CD4-positive, alpha-beta T cell treated with Interleukin-4 for 4 hours (primary cell): ENCODE measurements at places on chromosomes 13 and 19.

DNA sequence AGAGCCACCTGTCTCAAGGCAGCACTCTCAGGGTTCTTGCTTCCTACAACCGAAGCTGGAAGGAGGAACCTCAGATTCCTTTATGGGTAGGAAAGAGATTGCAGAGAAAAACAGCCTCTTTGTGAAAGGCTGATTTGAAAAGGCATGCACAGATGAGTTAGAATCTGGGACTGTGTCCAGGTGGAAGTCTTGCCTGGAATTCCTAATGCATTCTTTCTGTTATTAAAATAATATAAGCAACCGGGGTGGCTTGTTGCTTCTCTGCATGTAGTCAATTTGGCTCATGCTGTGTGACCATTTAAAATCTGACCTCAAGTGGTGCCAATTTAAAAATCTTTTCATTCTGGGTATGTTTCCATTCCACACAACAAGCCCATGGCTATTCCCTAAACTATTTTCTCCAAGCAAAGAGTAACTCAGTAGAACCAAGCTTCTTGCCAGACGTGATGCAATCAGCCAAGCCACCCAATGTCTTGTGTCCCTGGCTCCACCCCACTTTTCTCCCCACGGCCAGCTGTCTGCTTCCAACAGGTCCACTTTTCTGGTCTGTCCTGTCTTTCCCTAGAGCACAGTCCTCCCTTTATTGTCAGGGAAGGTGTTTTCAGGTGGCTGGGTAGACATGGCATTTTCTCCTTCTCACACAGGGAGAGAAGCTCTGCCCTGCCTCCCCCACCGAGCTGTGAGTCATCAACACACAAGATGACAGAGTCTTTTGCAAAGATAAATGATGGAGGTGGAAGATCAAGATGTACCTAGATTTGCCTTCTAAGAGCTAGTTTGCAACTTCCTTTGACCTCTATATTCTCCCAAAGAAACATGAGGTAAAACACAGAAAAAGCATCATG, 394.3 kb downstream of the FOXO1 start:
- peak; percentile 10 for DNase-seq

GRCh38 chr19:42131149-42132029, 857 bp downstream of the POU2F2 start:
- DNase-seq = no peak

GRCh38 chr13:39379118-39379517, 223.9 kb downstream of the LHFPL6 start:
- DNase-seq = no peak

- DNase-seq = no peak
Observed at GRCh38 chr19:10214784-10215183, 16.3 kb downstream of the S1PR2 start.

DNA sequence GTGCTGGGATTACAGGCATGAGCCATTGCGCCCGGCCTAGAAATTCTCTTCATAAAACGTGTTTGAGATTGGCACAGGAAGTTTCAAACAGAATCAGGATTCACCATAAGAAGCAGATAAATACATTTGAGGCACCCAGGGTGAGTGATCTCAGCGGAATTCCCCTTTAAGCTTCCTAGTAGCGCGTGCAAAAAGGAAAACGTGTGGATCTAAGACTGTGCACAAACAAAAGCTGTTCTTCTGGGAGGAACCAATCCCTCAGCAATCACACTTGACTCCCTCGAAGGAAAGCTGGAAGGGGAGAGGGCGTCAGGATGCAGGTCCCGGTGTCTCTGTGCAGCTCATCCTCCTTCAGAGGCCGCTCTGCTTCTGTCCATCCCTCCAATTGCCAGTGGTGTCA, 15.5 kb downstream of the MCF2L start:
- DNase-seq = no peak

DNA sequence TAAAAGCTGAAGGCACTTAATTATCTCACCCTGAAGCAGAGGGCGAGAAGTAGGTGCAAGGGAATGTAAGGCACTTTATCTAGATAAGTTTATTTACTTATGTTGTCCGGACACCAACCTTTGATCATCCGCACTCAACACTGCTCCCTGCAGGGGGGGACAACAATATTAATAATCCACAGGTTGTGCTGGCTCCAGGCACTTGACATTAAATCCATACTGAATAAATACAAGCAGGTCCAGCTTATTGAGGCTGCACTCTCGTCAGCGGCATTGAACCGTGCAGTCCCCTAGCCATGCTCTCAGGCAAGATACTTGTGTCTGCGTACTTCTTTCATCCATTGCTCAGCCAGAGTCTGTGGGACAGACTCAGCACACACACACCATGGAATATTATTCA, 374.5 kb upstream of the NBEA start:
- no peak for DNase-seq

DNA sequence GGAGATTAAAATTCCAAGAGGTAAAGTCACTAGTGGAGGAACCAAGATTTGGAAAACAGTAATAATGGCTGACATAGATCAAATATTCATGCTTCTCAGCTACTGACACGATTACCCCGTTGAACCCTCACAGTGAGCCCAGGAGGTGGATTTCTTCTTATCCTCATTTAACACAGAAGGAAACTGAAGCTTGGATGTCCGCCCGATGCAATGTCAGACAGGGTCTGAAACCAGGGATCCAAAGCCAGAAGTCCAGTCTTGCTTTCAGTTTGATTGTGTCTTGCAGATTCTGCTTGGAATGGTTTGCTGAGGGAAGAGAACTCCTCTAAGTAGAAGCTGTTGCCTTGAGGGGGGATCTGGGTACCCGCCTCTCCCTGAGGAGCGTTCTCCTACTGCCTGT, 404.7 kb downstream of the KCNRG start:
- DNase-seq = no peak

GRCh38 chr19:15337202-15337601, 4.9 kb upstream of the BRD4 start:
- no peak for DNase-seq

GRCh38 chr13:73849292-73849691, 284.9 kb downstream of the KLF12 start:
- peak; percentile 25 for DNase-seq

- DNase-seq = no peak
Observed at GRCh38 chr19:46429999-46430398, 1.3 kb upstream of the PNMA8C start.

- no peak for DNase-seq
Observed at GRCh38 chr13:45863709-45864590, 12.4 kb upstream of the SIAH3 start.
